ENCODE measurements at places on chromosomes 2 and 18.

- peak; percentile 50 for DNase-seq
Observed at GRCh38 chr18:45755934-45756333, 32.0 kb downstream of the SLC14A1 start.

- no peak for DNase-seq
Observed at GRCh38 chr2:176814274-176814673, 398.3 kb upstream of the HNRNPA3 start.

DNA sequence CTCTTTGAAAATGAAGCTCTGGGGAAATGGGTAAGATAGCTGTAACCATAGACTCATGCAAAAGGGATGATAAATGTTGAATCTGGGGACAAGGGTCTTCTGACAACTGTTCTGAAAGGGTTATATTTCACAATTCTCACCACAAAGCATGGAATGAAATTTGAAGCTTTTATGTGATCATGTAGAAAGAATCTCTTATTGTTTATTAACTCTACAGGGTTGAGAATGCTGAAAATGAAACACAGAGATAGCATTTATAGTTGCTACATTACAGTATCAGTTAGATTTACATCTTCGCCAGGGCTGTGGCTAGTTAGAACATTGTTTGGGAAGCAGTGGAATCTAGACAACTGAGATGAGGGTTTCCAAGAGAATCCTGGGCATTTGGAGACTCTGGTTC, 97.4 kb upstream of the LHCGR start:
- peak; percentile 94 for DNase-seq

- peak; percentile 60 for DNase-seq
Observed at GRCh38 chr2:200985799-200986198, 22.3 kb upstream of the ORC2 start.

GRCh38 chr18:38940863-38941531, 1375.4 kb upstream of the CELF4 start:
- peak; percentile 43 for DNase-seq

GRCh38 chr2:42639340-42640077, 71.1 kb downstream of the MTA3 start:
- no peak for DNase-seq

- DNase-seq, result no peak
Observed at GRCh38 chr18:3675994-3676393, 226.0 kb downstream of the TGIF1 start.

DNA sequence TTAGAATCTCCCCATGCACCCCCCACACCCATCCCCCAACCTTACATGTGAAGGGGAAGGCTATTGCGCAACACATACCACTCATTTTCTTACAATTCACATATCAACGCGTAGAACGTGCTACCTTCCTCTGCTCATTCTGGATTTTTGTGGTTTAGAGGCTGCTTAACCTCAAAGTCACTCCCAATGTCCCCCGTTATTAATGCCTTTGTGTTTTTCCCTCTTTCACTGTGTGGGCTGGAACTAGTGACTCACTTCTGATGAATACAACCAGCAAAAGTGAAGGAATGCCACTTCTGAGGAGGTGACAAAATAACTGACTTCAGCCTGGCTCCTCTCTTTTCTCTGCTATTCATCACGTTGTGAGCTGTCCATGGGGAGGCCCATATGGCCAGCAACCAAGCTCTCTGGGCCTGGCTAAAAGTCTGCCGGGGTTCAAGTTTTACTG, 342.5 kb upstream of the NXPH2 start:
- DNase-seq, result peak; percentile 93

DNA sequence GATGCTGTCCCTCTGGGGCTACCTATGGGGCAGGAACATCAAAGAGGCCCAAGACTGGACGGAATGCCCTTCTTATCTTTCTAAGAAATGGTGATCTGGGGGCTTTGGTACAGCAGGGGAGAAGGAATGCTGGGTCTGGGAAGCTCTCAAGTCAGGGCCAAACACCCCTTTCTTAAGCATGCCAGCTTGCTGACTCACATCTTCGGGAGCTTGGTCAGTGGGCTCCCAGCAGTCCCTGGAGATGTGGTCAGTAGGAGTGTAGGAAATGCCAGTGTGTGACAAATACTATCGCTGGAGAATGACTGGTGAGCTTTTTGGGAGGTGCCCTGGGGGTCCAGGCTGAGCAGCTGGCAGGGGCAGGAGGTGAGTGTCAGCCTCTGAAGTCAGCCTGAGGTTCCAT, 105.0 kb upstream of the CDC42EP3 start:
- peak; percentile 97 for DNase-seq

DNA sequence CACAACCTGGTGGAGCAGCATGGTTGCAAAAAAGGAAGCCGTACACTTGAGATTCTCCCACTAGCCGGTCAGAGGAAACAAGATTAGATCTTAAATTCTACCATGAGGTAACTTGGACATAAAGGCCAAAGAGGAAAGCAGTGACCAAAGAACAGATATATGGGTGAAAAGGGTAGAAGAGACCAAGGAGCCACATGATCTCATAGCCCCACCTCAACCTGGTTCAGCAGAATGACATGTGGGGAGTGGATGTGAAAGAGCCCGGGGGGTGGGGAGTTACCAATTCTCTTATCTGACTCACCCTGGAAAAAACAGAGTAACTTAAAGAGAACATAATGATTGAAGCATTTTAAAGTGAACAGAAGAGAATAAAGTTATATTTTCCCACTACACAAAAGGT, 683.0 kb downstream of the DSC3 start:
- DNase-seq, result no peak

DNA sequence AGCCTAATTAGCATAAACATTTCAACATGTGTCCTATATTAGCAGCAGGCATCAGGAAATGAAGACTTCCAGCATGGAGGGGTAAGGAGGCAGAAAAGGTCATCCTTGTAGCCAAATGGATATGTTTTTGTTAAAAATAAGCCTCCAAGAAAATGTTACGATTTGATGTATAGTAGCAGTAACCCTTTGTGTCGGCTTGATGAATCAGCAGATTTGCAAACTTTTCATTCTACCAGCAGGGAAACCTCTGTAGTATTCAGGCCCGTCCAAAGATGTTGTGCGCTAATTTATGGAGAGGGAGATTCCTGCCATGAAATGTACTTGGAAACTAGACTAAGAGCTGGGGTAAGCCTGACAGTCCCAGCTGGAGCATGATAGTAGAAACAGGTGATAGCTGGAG, 780.8 kb upstream of the KLHL29 start:
- DNase-seq, result no peak

DNA sequence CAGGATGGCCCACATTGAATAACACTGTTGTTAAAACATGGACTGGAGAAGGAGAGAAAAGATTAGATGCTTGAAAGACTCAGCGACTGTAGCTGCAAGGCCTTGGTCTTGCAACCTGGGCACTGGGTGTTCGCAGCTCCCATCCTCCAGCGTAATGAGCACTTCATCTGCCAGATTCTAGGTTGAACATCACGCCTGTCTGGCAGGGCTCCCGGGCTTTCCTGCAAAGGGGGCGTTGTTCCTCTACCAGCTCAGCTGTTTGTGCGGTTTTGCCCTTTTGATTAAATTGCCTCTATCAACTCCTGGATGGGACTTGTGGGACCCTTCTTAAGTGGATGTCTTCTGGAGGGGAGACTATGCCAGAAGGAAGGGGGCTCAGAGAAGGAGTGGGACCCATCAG, 215.4 kb downstream of the KLHL29 start:
- no peak for DNase-seq

GRCh38 chr2:160043265-160043664, 19.1 kb downstream of the PLA2R1 start:
- no peak for DNase-seq

DNA sequence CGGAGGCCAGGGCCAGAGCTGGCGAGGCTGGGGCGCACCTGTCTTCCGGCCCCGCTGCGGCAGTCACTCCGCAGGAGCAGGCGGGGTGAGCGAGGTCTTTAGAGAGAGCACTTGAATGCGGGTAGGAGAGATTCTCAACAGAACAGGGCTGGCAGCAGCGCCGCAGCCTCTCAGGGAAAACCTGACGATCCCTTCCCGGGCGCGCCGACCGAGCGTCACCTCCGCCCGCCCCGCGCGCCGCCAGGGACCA, 526 bp downstream of the PRKRA start:
- DNase-seq, result no peak

DNA sequence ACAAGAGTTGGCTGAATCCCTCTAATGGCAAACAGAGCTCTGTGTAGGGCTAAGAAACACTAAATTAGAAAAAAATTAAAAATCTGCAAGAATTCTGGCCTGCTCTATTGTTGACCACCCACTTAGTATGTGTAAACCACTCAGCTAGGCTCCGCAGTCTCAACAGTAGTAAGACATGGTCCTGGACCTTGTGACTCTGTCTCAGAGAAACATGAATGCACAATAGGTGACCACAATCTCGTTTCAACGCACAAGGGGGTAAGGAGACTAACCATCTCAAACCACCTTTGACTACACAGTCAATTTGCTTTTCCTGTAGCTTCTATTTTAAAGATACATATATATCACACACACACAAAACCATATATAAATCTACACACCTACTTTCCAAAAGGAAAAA, 16.5 kb downstream of the SEPTIN10 start:
- DNase-seq, result no peak

GRCh38 chr18:31773774-31774476, 13.2 kb upstream of the SLC25A52 start:
- no peak for DNase-seq

- peak; percentile 43 for DNase-seq
Observed at GRCh38 chr18:62420513-62421209, 95.6 kb downstream of the TNFRSF11A start.

- no peak for DNase-seq
Observed at GRCh38 chr2:10345813-10346212, 43.1 kb downstream of the HPCAL1 start.

DNA sequence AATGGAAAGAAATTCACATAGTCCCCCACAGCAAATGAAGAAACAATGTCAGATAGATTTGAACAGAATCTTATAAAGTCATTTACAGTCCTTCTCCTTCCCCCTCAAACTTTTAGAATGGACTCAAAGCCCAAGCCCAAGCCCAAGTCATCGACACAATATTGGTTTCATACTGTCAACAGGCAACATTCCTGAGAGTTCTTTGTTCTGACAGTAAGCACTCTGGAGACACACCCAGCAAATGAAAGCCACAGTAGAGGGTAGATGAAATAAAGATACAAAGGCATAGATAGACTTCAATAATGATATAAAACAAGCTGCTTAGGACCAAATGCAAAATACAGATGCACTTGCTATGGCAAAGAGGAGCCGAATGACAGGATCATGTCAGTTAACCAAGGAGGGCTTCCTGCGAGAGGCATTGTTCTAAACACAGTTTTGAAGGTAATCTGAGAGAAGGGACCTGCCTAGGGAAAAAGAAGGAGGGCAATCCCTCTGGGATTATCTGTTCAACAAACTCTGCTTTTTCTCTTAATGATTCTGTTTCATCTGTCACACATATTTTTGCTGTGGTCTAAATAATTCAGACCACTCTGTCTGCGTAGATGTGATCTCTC, 97.1 kb upstream of the MAP4K3 start:
- no peak for DNase-seq

DNA sequence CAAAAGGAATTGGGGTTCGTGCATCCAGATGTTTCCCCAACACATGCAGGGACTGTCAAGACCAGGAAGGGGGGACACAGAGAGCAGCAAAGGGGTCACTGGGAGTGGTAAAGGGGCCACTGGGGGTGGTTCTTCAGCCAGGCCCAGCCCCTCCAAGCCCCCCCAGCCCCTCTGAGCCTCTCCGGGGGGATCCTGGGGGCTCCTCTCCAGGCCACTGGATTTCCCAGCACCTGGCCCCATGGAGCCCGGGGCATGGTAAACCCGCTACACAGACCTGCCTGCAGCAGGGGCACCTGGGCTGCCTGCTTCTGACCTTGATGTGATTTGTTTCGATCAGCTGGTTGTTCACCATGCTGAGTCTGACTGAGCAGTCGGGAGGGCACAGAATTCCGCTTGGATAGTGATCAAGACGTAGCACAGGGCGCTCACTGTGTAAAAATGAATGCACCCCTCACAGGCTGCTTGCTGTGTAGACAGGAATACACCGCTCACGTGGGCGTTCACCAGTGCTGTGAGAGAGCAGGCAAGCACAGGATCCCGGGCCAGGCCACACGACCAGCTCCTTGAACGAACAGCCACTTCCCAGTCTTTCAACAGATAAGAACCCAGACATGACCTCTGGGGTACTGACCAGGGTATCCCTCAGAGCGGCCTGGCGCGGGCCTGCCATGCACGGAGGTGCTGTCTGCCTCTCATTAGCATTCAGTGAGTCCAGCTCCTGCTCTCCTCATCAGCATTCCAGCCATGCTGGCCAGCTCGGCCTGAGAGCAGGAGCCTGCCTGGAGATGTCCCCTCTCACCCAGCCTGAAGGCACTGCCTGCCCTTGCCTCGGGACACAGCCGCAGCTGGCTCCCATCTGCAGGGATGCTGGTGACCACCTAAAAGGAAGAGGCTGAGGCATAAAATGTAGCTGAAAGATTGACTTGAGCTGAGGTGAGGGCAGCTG, 73.3 kb upstream of the OTOS start:
- DNase-seq, result no peak

GRCh38 chr2:72681016-72681995, 144.5 kb downstream of the EXOC6B start:
- DNase-seq, result no peak

GRCh38 chr2:10237392-10238321, 65.0 kb upstream of the HPCAL1 start:
- DNase-seq, result no peak

- no peak for DNase-seq
Observed at GRCh38 chr2:47719099-47719498, 63.8 kb upstream of the MSH6 start.

DNA sequence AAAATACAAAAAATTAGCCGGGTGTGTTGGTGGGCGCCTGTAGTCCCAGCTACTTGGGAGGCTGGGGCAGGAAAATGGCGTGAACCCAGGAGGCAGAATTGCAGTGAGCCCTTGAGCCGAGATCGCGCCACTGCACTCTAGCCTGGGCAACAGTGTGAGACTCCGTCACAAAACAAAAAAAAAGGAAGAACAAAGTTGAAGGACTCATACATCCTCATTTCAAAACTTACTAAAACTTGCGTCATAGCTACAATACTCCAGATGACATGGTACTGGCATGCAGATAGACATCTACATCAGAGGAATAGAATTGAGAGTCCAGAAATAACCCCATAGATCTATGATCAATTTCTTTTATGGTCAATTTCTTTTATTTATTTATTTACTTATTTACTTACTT, 13.6 kb upstream of the CYP27C1 start:
- no peak for DNase-seq

DNA sequence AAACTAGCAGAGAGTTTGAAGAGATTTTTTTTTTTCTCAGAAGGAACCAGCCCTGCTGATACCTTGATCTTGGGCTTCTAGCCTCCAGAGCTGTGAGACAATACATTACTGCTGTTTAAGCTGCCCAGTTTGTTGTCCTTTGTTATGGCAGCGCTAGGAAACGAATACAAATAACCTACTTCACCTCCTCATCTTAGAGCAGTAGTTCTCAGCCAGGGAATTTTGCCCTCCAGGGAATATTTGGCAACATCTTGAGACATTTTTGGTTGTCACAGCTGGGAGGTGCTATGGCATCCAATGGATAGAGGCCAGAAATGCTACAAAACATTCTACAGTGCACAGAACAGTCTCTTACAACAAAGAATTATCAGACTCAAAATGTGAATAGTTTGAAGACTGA, 43.9 kb upstream of the BCL11A start:
- no peak for DNase-seq

- DNase-seq, result no peak
Observed at GRCh38 chr2:177031438-177032180, 181.0 kb upstream of the HNRNPA3 start.

GRCh38 chr18:65124633-65125032, 626.2 kb upstream of the CDH7 start:
- DNase-seq, result peak; percentile 0

- DNase-seq, result no peak
Observed at GRCh38 chr2:100404411-100404810, 13.1 kb downstream of the CHST10 start.
